ENCODE measurements at places on chromosomes 13 and 19.

DNA sequence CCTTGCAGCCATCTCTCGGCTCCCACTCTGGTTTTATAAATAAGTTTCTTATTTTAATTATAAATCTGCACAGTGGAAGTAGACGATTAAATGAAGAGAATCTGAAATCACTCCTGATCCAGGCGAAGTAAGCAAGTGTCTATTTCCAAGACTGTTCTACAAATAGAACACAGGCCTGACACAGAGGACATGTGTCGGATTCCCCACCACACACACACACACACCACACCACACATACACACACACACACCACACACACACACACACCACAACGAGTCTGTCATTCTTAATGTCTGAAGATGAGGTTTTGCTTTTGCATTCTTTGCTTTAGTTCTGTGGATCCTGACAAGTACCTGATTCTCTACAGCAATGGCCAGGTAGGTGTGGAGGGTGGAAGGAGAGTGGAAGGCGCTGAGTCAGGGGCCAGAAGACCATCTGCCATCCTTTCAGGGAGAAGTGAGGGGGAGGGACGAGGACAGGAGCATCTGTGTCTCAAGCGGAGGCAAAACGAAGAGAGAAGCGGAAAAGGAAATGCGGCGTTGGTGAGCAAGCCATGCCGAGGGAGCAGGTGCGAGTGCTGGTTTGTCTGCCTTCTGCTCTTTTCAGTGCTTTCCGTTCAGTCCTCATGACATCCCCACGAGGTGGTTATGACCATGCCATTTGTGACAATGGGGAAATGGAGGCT is 110.2 kb downstream of the TEX26 start:
- peak; percentile 84 for DNase-seq

- no peak for DNase-seq
These were observed 527.9 kb downstream of the MYO16 start for GRCh38 chr13:109157275-109157674.

DNA sequence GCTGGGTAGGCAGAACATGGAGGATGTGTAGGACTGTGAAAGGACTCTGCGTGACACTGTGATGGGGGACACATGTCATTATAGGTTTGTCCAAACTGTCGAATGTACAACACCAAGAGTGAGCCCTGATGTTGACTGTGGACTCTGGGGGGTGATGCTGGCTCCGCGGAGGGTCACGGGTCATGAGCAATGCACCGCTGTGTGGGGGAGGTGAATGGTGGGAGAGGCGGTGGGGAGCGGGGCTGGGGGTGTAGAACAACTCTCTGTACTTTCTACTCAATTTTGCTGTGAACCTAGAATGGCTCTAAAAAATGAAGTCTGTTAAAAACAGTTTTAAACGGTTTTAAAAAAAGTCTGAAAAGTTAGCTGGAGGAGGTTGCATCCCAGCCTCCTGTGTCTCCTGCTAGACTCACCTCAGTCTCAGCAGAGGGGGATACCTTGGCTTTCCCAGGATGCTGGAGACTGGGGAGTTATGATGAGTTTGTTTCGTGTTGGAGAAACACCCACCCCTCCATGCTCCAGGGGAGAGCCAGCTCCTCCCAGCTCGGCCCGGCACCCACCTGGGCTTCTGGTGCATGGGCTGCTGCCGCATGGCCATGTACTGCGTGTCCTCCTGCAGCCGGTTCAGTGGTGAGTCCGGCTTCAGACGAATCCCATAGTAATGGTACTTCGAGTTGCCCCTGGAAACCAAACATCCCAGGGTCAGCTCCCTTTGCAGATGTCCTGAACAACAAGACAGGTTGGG is 34.7 kb upstream of the RANBP3 start:
- no peak for DNase-seq

DNA sequence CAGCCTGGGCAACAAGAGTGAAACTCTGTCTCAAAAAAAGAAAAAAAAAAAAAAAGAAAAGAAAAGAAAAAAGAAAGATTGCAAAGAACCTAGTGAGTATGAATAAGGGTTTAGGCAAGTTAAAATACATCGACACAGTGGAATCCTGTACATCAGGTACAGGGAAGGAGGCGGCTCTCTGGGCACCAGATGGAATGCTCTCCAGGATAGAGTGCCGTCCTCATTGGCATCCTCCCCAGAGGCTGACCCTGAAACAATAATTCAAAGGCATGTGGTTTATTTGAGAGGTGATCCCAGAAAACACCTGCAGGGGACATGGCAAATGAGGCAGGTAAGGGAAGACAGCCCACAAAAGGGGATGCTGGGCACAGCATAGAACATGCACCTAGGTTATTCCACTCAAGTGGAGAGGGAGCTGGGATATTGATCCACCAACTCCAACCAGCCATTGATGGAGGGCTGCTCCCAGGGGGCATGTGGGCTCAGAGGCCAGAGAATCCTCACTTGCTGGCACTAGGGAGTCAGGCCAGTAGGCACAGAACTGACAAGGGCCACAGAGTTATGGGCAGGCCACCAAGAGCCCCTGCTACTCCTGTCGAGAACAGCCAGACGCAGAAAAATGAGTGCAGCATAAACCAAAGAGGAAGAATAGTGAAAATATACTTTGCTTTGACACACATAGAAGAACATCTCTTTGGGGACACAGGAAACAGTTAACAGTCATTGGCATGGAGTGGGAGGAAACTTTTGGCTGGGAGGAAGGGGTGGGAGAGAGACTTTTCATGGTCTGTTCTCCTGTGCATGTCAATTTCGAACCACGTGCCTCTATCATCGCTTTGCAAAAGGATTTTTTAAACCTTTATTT is 4.2 kb downstream of the TSPAN16 start:
- DNase-seq: no peak

DNA sequence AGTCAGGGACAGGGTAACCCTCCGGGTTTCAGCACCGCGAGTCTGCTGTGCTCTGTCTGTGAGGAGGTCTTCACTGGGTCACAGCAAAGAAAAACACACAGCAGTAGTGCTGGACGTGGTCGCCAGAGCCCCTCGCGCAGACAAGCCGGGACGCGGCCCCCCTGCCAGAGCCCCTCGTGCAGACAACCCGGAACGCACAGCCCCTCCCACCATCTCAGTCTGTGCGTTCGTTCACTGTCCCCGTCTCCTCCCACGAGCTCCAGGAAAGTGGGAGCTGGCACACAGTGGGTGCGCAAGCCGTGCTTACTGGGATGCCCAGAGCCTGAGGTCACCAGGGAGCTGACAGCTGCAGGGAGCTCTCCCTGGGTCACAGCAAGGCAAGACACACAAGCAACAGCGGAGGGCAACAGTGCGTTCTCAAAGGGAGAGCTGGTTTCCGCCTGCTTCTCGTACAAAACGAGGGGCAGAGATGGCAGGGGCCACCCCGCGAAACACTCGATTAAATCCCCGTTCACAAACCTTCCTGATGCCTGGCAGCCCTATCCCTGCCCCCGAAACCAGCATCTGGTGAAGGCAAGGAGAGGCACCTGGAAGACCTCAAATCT is 3.2 kb upstream of the PLPP2 start:
- DNase-seq: no peak

- DNase-seq: no peak
These were observed 935.1 kb downstream of the SLITRK1 start for GRCh38 chr13:82947191-82947621.

GRCh38 chr19:28602675-28603298 is 610.2 kb downstream of the UQCRFS1 start:
- no peak for DNase-seq

- DNase-seq: no peak
These were observed 42.0 kb upstream of the RXFP2 start for GRCh38 chr13:31697290-31697689.

DNA sequence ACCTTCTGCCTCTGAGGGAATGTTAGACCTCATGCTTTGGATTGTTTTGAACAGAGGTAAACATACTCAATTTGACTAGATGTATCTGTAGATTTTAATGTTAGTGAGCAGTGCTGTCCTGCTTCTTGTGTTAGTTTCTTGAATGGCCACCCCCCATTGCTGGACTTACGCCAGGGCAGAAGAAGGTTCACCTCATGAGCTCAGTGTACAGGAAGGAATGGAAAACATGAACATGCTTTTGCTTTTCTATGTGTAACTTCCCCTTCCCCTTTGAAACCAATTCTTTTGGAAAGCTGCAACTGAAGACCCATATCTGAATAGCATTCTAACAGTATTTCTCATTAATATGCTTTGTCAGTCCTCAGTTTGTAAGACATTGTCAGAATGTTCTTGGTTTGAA is 32.3 kb downstream of the WASF3 start:
- DNase-seq: no peak
